ENCODE measurements at places on chromosomes 6 and 20.

DNA sequence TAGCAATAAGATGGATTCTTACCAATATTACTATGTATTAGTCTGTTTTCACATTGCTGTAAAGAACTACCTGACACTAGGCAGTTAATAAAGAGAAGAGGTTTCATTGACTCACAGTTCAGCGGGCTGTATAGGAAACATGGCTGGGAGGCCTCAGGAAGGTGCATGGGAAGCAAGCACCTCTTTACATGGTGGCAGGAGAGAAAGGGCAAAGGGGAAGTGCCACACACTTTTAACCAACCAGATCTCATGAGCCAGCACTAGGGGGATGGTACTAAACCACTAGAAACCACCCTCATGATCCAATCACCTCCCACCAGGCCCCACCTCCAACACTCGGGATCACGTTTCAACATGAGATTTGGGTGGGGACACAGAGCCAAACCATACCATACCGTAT lies 40.7 kb upstream of the CCDC167 start:
- DNase-seq = no peak

- DNase-seq = no peak
Observed at GRCh38 chr6:166739976-166740318, 112.9 kb upstream of the RPS6KA2 start.

DNA sequence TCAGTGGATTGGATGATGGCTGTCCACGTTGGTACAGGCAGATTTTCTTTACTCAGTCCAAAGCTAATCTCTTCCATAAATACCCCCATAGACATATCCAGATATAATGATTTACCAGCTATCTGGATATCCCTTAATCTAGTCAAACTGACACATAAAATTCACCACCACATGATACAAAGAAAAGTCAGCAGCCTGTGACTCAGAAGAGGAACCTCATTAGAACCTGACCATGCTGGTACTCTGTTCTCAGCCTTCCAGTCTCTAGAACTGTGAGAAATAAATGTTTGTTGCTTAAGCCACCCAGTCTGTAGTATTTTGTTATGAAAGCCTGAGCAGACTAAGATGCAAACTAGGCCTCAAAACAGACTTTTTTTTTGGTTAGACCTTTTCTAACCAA lies 431.3 kb upstream of the RNF217 start:
- no peak for DNase-seq

DNA sequence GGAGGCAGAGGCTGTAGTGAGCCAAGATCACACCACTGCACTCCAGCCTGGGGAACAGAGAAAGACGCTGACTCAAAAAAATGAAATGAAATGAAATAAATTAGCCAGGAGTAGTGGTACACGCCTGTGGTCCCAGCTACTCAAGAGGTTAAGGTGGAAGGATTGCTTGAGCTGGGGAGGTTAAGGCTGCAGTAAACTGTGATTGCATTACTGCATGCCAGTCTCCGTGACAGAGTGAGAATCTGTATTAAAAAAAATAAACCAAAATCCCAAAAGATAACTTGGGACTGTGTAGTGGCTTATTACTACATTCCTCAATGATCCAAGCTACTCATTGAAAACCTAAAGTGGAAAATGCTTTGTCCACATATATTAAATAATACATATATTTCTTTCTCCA lies 87.0 kb downstream of the SGK1 start:
- no peak for DNase-seq

GRCh38 chr6:100370265-100370664 lies 94.5 kb downstream of the SIM1 start:
- DNase-seq = no peak

DNA sequence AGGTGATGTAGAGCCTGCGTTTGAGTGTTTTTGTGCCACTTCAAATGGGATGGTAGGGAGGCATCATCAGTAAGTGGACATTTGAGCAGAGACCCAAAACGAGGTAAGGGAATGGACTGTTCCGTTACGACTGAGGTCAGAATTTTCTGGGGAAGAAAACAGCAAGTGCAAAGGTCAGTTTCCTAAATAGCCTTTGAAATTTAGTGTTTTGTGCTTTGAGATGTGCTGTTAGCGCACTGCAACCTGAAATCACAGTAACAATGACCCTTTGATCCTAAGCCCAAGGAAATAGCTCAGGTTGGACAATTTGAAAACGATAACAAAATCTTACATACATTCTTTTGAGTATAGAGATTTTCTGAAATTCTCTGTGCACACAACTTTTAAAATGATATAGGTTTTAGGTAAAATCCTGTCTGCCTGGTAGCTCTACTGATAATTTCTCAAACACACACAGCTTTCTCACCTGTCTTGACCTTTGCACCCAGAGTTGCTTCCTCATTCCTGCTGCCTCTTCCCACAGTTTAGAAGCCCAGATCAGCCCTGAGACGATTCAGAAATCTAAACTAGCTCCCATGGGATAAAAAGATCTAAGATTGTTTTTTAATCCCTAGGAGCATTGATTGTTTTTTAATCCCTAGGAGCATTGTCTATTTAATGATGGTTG lies 22.1 kb downstream of the DCBLD1 start:
- DNase-seq = no peak

GRCh38 chr20:41047975-41048305 lies 19.3 kb downstream of the TOP1 start:
- DNase-seq = no peak

DNA sequence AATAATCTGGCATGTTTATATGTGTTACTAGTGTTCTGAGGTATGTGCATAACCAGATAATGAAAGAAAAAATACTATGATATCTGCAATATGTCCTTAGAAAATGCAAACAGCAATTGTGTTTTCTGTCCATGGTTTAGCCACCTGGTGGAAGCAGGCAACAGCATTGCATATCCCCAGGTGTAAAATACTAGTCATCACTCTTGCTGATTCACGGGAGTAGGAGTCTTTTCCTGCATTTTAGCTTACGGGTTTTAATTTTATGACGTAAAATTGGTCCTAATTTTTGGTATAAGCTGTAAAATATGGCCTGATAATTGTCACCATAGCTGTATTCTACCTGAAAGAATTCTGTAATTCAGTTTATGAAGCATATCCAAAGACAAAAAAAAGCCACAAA lies 2.5 kb downstream of the RNF182 start:
- no peak for DNase-seq

DNA sequence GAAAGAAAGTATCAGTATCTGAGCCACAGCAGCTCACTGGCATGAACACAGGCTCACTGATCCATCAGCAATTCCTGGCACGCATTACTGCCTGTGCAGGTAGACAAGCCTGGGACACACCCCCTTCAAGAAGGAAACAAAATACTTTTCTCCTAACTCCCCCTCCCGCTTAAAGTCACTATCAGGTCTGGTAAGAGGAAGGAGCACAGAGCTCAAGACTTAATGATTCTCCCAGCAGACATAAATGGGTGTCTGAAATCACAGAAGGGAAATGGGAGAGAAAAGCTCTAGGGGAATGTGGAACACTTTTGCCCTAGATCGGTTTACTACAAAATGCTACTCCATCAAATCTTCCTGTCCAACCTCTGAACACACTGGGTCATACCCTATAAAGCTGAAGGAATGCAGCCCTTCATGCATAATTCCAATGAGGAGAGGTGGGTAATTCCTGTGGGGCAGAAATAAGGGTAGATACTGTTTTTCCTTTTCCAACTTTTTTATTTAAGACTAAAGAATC lies at the start of gene ADGRF1:
Gene ADGRF1, minus strand, starts transcription at position 58 of the 517 bp plus-strand sequence. CDS start 13,271 bp downstream, outside the sequence.
- DNase-seq = no peak

DNA sequence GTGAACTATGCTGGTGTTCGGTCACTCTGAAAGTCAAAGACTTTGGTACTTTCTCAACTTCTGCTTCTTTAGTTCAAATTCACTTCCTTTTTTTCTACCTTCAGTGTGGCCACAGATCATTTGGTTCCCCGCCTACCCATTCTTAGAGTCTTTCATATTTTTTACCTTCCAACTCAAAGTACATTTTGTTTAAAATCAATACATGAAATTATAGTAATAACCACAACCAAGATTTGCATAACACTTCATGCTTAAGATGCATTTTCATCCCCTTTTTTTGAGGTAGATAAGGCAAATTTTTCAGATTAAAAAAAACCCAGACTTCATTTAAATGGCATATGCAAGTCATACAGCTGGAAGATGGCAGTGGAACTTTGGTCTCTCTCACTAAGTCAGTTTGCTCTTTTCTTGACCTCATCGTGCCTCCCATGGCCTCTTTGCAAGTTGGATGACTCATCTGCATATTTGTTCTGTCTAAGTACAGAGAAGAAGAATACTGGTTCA lies 11.9 kb upstream of the CNR1 start:
- DNase-seq = no peak

- no peak for DNase-seq
Observed at GRCh38 chr20:24935140-24935539, 13.9 kb upstream of the CST7 start.

DNA sequence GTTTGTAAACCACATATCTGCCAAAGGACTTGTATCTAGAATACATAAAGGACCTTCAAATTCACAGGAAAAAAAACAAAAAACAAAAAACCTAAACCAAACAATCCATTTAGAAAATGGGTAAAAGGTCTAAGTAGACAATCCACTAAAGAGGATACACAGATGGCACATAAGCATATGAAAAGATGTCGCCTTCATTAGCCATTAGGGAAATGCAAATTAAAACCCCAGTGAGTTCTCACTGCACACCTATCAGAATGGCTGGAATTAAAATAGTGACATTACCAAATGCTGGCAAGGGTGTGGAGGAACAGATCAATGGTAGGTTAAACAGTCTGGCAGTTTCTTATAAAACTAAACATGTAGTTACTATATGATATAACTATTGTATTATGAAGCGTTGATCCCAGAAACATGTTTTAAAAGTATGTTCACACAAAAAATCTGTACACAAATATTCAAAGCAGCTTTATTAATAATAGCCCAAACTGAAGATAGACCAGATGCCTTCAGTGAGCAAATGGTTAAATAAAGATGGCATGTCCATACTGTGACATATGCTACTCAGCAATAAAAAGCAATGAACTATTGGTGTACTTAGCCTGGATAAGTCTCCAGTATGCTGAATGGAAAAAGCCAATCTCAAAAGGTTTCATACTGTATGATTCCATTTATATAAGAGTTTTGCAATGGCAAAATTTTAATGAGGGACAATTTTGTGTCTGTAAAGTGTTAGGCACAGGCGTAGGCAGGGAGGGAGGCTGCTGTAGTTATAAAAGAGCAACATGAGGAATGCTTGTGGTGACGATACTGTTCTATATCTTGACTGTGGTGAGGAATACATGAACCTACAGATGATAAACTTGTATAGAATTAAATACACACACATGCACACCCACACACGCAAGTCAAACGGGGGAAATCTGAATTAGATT lies 43.9 kb downstream of the PLCB1 start:
- DNase-seq = no peak

- no peak for DNase-seq
Observed at GRCh38 chr6:117915846-117916245, 8.8 kb downstream of the SLC35F1 start.

GRCh38 chr6:150008588-150008987 lies 16.7 kb downstream of the RAET1L start:
- DNase-seq = no peak

- no peak for DNase-seq
Observed at GRCh38 chr6:103783329-103783728, 1076.4 kb downstream of the HACE1 start.
